ENCODE measurements at places on chromosomes 13 and 19.

DNA sequence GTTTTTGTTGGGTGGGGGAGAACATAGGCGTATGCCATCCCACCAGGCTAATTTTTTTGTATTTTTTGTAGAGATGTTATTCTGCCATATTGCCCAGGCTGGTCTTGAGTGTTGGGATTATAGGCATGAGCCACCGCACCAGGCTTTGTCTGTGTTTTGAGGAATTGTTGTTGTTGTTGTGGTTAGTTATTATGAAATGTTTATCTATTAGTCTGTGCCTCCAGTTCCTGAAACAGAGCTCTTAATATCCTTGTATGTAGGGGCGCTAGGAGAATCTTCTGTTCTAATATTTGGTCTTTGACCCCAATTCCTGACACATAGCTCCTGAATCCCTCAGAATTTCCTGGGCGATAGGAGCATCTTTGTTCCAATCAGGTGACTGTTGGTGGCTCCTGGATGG lies 5.6 kb upstream of the LATS2 start:
- DNase-seq, result no peak

- no peak for DNase-seq
These were observed 73.2 kb upstream of the MBNL2 start for GRCh38 chr13:97148894-97149293.

GRCh38 chr19:17303167-17303939 lies at the start of gene ABHD8:
Gene ABHD8 (minus strand): TSS chr19:17303425. CDS start chr19:17301616, 1,809 bp downstream.
- DNase-seq, result peak; percentile 64

DNA sequence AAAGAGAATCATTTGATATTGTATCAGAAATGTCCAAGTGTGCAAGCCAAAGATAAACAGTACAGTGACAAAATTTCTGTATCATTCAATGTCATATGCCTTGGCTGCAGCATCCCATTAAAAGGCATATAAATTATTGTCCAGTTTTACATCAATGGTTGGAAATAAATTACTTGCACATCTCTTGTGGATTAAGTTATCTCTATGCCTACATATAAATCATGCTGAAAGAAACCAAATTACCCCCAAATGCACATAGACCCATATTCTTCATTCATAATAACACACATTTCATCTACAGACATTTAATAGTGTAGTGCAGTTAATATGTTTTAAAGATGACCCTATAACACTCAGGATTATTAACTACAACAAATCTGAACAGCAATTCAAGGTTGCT lies 1415.7 kb upstream of the PCDH9 start:
- no peak for DNase-seq

- DNase-seq, result no peak
These were observed 4.6 kb downstream of the PPP5C start for GRCh38 chr19:46351241-46352041.

- DNase-seq, result no peak
These were observed 5.5 kb upstream of the ZNF135 start for GRCh38 chr19:58053480-58054156.

GRCh38 chr19:18023622-18024251 lies 15.8 kb downstream of the ARRDC2 start:
- no peak for DNase-seq

- DNase-seq, result peak; percentile 52
These were observed 76.8 kb downstream of the FREM2 start for GRCh38 chr13:38763446-38764381.

DNA sequence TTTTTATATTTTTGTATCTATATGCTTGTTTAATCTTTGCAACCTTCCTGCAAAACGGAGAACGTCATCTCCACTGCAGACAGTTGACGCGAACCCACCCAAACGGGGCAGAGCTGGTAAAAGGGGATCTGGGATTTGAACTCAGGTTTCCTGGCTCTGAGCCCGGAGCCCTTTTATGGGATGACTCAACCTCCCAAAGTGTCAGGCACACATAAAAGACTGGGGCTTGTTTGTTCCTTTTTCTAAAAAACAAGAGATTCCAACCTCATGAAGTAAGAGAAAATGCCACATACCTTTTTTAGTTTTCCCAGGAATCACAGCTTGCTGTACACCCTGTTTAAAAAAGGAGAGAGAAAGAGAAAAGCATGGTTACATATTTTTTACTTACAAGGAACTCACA lies 78.9 kb downstream of the GADD45B start:
- DNase-seq, result no peak

- no peak for DNase-seq
These were observed 21.9 kb downstream of the GRIN2D start for GRCh38 chr19:48415395-48415794.

- no peak for DNase-seq
These were observed 222.4 kb upstream of the IRS2 start for GRCh38 chr13:110008816-110009215.

DNA sequence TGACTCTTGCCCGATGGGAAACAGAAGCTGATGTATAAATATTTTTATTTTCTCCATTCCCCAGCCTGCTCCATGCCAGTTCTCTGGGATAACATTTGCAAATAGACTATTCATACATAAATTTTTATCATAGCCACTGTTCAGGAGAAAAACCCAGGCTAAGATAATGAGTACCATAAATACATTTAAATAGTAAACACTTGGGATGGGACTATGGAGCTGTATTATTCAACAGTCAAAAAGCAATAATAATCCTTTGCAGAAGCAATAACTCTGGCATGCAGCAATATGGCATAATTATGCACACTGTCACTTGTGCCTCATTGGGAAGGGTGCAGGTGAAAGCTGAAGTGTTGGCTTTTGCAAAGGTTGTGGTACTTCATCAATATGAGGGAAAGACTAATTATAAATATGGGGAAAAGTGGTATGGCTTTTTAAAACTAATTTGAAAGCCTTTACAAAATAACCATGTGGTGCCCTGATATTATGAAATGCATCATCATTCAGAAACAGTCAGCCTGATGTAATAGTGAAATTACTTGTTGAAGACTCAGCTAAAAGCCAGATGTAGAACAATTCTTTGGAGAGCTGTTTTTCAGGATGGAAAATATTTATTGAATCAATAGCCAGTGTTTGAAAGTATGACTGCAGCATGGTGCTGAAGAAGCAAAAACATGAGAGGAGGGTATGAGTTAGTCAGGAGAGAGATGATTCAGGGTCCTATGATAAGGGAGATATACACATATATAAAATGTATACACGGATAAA lies 2476.7 kb downstream of the PCDH9 start:
- no peak for DNase-seq

DNA sequence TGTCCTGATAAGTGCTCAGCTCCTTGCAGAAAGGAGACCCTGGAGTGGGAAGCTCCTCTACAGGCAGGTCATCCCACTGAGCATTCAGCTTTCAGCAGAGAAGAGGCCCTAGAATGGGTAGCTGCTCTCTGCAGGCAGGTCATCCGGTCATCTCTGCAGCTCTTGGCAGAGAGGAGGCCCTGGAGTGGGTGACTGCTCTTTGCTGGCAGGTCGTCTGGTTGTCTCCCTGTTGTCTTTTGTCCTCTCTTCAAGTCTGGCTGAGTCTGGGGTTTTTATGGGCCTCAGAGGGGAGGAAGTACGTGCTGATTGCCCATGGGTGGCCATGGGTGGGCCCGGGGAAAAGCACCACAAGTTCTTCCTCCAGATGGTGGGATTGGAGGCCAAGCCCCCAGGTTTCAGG lies 250.3 kb upstream of the EDNRB start:
- DNase-seq, result no peak

GRCh38 chr19:35045667-35046300 lies 4.3 kb downstream of the HPN start:
- DNase-seq, result no peak

- no peak for DNase-seq
These were observed 193.5 kb upstream of the KL start for GRCh38 chr13:32822771-32823170.

- DNase-seq, result no peak
These were observed 8.5 kb upstream of the RASA3 start for GRCh38 chr13:114140906-114141250.

- no peak for DNase-seq
These were observed 85.3 kb downstream of the GADD45B start for GRCh38 chr19:2561221-2561620.

GRCh38 chr19:7844405-7844804 lies 14.4 kb downstream of the EVI5L start:
- DNase-seq, result no peak

DNA sequence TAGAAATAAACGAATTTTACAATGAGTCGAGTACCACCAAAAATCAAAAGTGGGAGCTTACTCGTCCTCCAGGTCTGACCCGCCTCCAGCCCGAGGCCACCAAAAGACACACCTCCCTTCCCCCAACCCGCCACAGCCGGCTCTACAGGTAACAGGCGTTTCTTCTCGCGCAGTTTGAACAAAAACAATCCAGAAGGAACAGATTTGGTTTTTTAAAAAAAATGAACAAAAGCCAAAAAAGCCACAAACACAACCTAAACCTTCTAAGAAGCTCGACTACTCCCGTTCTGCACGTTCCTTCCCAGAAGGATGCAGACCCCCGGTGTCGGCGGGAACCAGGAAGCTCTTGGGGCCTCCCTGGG lies 671 bp downstream of the ZDHHC20 start:
- DNase-seq, result no peak

DNA sequence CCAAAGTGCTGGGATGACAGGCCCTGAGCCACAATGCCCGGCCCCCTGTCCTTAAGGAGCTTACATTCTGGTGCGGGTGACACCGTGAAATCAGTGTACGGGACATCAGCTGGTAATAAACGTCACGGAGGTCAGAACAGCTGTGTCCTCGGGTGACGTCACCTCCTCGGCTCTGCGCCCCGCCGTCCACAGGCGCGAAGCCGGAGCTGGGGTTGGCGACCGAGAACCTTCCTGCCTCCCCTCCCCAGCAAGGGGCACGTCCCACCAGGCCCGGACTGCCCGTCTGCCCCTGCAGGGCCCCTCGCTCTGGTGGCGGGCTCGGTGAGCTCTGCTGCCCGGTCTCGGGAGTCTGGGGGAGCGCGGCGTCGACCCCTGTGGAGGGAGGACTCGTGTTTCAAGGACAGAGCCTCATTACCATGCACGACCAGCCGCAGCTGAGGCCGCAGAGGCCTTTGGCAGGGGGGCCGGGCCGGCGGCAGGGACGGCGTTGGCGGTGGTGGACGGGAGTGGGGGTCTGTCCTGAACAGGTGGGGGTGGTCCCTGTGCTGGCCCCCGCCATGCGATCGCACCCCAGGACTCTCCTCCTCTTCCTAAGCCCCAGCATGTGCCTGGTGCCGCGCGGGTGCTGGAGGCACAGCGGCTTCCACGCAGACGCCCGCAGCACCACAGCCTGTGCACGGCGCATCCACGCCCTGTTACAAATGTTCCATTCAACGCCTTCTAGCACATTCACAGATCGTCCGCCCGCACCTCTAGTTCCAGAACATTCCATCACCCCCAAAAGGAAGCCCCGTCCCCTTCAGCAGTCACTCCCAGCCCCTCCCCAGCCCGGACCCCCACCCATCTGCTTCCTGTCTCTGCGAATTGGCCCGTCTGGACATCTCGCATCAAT lies 5.4 kb downstream of the LINGO3 start:
- DNase-seq, result no peak

DNA sequence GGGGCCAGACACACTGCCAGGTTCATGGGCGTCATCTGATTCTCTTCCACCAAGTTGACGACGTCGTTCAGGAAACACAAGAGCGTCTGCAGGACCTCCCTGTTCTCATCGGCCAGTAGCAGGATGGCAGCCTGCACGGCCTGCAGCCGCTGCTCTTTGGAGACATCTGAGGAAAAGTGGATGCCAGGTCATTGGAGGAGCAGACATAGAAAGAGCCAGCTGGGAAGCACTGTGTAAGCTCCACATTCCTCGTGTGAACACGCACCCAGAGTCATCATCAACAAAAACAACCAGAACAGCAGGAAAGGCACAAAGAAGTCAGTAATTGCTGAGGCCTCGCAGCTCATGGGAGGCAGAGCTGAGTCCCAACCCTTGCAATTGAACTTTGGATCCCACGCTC lies 96.5 kb downstream of the KL start:
- DNase-seq, result no peak

- DNase-seq, result no peak
These were observed 630 bp downstream of the COQ8B start for GRCh38 chr19:40716031-40716481.

GRCh38 chr19:54888239-54888638 lies 14.2 kb downstream of the FCAR start:
- no peak for DNase-seq

DNA sequence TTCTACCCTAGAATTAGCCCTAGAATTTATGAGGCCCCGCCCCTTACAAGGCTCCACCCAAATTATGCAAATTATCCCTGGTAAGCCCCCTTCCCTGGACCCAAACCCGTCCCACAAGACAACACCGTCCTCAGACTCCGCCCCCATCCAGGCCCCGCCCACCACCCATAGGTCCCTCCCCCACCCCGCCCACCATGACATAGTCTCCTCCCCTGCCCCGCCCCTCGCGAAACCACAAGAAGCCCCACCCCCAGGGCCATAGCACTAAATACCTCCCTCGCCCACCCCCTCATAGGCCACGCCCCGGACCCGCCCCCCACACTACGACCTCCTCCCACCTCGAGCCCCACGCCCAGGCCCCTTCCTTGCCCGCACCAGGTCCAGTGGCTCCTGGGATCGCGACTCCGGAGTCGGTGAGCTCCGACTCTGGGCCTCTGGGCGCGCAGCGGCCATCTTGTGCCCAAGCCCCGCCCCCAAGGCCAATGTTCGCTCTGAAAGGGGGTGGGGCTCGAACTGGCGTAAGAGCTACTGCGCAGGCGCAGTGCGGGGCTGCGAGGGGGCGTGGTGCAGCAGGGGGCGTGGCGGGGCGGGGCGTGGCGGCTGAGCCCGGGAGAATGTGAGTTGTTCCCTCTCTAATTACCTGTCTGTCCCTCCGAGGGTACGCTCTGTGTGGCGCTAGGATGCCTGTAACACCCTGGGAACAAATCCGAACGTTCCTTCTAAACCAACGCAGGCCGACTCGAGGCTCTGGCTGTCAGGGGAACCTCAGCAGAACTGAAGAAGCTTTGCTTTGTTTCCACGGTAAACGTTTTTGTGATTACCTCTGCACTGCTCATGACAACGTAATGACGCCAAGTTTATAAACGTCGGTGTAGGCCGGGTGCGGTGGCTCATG lies at the start of gene ZNF784:
Gene ZNF784 (minus strand): TSS at position 458 of the 895 bp plus-strand sequence. CDS start 5 bp downstream, at position 453.
- peak; percentile 38 for DNase-seq

GRCh38 chr13:30319655-30320054 lies 12.3 kb upstream of the KATNAL1 start:
- no peak for DNase-seq

DNA sequence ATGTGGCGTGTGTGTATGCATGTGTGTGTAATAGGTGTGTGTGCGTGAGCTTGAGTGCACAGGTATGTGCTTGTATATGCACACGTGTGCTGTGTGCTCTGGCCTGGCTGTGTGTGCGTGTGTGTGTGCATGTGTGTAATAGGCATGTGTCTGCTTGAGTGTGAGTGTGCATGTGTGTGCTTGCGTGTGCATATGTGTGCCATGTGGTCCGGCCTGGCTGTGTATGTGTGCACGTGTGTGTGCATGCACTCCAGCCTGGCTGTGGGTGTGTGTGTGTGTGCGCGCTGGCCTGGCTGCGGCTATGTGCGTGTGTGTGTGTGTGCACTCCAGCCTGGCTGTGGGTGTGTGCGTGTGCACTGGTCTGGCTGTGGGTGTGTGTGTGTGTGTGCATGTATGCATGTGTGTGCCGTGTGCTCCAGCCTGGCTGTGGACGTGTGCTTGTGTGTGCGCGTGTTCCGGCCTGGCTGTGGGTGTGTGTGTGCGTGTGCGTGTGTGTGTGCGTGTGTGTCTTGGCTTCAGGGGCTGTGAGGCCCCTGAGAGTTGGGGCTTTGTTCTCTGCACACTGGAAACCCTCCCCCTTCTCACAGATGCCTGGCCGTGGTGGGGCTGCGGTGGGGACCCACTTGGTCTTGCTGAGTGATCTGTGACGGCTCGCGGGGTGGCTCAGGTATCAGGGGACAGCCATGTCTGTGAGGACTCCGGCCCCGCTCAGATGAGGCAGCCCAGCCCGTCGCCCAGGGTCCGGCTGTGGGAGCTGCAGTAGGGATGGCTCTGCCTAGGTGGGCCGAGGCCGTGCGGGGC lies 8.2 kb downstream of the SPPL2B start:
- no peak for DNase-seq
